ENCODE measurements at places on chromosomes 4 and X. TPM values are rescaled to one million over a fixed set of nuclear protein-coding genes. Genes with fewer than 3 reads are reported as not detected.

GRCh38 chr4:165813606-165814005, 59.4 kb upstream of the TLL1 start:
- DNase-seq, result no peak

- no peak for DNase-seq
Measured at GRCh38 chrX:152642931-152643564, 5.4 kb downstream of the GABRQ start.

- DNase-seq, result no peak
Measured at GRCh38 chr4:10223782-10224181, 107.2 kb upstream of the WDR1 start.

DNA sequence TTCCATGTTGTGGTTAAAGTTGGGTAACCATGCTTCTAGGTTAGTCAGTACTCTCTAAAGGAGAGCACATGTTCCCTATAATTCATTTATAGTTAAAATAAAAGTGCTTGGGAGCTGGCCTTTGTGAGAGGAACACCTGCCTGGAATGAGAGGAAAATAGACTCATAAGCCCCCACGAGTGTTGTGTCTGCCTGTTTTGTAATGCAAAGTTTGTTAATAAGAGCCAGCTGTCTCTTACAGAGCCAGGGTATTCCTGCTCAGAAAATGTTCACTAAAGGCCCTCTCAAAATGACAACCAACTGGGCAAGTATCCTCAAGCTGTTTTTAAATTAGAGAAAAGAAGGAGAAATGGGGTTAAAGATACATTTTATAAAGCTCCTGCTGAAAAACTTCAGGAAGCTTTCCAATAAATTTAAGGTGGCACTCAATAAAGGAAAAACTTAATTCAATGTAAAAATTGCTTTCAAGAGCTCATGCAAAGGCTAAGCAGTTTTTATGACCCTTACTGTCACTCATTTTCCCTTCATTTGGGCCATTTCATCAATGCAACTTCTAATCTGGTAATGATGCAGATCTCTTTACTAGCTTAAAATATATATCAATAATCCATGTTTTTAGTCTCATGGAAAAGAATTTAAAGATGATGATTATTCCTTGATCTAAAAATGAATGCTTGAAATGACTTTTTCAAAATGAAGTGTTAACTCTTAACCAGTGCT, 793.6 kb downstream of the STPG2 start:
- no peak for DNase-seq

DNA sequence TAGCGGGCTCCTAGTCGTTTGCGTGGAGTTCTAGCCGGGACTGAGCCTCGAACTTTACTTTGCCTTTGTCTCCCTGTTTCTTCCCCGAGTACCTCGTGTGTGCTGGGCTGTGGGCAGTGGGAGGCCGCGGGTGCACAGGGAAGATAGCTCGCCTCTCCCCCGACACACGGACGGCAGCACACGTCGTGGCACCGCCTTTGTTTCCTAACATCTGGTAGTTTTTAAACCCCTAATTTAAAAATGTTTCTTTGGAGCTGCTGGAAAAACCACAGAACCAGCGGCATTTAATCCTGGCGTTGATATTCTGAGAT, 866 bp downstream of the RBM46 start:
- DNase-seq, result no peak

GRCh38 chrX:153944140-153944799, at the start of gene RENBP:
Gene RENBP, minus strand, starts transcription at chrX:153944643. Its CDS starts 33 bp downstream, at chrX:153944610.
- DNase-seq, result no peak

DNA sequence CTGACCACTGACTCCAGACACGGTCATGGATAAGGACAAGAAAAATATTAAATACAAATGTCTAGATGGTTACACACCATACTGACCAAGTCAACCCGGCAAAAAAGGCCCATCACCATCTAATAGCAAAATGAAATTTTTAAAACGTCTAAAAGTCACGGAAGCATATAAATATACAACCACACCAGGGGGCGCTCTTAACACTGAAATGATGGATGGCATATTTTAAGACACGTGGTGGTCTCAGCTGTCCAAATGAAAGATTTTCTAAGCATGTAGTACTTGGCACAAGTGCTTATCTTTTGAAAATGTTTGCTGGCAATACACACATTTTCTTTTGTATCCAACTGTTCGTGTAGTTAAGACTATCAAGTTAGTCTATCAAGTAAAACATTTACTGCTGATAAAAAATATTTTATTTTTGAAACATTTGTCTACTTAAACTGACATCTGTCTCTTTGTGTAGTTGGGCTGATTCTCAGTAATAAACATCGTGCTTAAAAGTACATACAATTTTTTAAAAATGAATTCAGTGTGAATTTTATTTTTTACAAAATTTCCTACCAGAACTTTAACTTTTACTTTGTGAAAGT, 64.6 kb downstream of the COX7B2 start:
- peak; percentile 5 for DNase-seq

- DNase-seq, result no peak
Measured at GRCh38 chr4:144659447-144659846, 13.5 kb downstream of the HHIP start.

GRCh38 chr4:80012291-80012690, 60.7 kb downstream of the ANTXR2 start:
- no peak for DNase-seq

GRCh38 chrX:8647176-8647575, 84.8 kb downstream of the ANOS1 start:
- no peak for DNase-seq

DNA sequence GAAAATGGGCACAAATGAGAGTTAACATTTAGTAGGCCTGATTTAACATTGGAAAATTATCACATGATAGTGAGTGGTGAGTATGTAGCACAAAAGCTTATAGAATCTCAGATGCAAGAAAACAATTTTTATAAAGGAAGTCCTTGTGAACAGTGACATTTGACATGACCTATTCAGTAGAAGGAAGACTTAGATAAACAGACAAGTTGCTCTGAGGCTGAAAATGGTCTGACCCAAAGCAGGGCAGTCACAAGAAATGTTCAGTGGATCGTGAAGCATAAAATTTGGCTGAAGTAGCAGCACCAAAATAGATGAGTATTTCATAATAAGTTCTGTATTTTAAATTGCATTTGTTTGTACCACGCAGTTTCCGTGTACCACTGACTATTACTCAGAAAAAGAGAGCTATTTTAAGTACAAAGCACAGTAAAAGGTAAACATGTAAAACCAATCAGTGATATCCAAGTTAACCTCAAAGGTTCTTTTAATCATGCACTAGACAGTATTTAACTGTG, 605.7 kb upstream of the PABPC4L start:
- no peak for DNase-seq

Gene PALLD
- 77.4 TPM for total RNA-seq

Gene GAGE12H
- total RNA-seq, result not detected

Gene FAM200B
- total RNA-seq, result 42.1 TPM

Gene KIAA0232
- 23.0 TPM for total RNA-seq

Gene FAM199X
- 22.8 TPM for total RNA-seq

Gene AFM
- total RNA-seq, result not detected

Gene ANAPC10
- total RNA-seq, result 25.0 TPM

Gene AVPR2
- 0.08 TPM for total RNA-seq
